ENCODE measurements at places on chromosomes 3 and 15.

DNA sequence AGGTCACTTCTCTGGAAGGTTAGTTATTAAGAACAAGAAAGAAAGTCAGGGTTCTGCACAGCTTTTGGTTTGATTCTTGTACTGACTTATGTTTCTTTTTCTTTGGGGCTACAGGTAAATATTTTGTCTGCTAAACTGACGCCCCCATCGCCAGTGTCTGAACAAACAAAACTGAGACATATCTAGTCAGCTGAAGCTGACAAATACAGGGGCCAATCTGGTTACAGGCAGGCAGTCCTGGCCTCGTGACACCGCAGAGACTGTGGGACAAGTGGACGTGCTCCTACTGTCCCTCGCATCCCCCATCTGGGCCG is 4.6 kb upstream of the RPL14 start:
- no peak for DNase-seq

DNA sequence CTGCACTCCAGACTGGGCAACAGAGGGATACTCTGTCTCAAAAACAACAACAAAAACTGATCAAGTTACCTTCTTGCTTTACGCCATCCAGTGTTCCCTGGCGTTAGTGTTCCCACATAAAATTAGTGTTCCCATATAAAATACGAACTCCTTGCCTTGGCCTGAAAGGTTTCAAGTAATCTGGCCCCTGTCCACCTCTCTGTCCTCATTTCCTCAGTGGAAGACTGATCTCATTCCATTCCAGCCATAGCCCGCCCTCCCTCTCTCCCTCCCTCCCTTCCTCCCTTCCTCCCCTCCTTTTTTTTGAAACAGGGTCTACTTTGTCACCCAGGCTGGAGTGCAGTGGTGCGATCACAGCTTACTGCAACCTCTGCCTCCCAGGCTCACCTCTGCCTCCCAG is 2.8 kb upstream of the CAND2 start:
- no peak for DNase-seq

GRCh38 chr3:34364335-34364734 is 565.9 kb downstream of the PDCD6IP start:
- DNase-seq, result peak; percentile 65

- DNase-seq, result no peak
Measured at GRCh38 chr3:5197022-5197421, 9.5 kb downstream of the EDEM1 start.

GRCh38 chr15:92494806-92495336 is 101.2 kb downstream of the ST8SIA2 start:
- no peak for DNase-seq

GRCh38 chr15:71109130-71109529 is 6.1 kb upstream of the THSD4 start:
- DNase-seq, result no peak

- no peak for DNase-seq
Measured at GRCh38 chr15:81411969-81412633, 38.1 kb upstream of the TMC3 start.

DNA sequence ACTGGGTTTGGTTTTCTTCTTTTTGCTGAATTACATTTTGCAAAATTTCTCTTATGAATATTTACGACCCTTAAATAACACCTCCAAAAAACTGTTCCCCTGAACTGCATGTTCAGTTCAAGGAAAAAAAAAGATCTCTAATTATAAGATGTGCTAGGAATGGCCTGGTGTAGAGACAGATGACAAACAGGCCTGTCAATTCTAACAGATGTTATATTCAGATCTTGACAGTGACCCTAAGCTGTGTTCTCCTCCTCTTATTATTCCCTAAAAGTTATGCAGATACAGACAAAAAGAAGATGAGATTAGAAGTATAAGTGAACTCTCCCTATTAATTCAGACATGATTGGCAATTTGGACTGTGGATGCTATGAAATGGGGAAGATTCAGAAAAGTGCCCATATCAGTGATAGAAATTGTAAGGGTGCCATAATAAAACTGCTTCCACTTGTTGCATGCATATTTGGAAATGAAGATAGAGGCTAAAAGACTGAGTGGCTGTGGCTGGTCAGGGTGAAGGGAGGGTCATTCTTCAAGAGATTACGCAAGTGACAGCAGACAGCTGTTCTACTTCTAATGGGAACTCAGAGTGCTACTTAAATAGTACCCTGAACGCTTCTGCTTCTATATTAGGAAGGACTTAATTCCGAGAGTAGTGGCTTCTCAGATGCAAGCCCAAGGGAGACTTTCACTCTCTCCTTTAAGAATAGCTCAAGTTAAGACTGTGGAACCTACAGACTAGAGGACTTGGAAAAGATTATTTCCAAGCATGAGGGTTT is 75.5 kb downstream of the ADAMTS9 start:
- no peak for DNase-seq

- DNase-seq, result no peak
Measured at GRCh38 chr3:15409774-15410173, 17.6 kb downstream of the METTL6 start.

DNA sequence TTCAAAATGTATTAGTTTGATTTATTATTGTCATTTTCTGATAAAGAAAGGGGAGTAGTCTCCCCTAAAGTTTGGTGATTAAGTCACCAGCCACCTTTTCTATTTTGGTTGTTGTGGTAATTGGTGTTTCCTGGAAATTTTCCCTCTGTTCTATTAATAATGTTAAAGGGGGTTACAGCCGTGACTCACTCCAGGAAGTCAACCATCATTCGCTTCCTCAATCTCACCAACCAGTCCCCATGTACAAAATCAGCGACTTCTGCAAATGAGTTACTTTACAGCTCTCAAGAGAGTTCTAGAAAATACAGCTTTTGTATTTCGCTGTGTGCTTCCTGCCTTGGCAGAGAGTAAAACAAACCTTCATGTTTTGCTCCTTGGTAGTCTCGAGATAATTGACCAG is 285.1 kb downstream of the LPP start:
- no peak for DNase-seq

GRCh38 chr3:130648293-130648692 is 98.3 kb downstream of the PIK3R4 start:
- DNase-seq, result no peak

DNA sequence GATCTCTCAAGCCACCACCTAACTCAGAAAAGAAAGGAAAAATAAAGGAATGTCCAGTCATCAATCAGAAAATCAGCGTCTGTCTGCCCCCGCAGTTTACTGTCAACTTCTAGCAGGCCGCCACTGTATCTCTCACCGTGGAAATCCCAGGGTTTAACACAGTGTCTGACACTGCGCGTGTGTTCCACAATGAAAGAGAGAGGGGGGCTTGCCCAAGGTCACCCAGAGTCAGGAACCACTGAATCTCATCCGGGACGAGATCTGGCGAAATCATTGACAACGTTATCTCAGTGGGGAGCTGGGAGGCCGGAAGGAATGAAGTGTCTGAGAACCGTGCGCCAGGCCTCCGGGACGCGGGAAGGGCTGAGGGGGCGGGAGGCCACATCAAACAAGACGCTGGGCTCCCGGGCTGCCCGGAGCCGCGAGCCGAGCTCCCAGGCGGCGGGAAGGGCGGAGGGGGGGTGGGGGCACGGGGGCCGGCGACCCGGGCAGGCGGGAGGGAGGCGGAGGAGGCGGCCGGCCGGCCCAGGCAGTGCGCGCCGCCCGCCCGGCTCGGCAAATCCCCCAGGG is 2.2 kb upstream of the HES1 start:
- peak; percentile 38 for DNase-seq

DNA sequence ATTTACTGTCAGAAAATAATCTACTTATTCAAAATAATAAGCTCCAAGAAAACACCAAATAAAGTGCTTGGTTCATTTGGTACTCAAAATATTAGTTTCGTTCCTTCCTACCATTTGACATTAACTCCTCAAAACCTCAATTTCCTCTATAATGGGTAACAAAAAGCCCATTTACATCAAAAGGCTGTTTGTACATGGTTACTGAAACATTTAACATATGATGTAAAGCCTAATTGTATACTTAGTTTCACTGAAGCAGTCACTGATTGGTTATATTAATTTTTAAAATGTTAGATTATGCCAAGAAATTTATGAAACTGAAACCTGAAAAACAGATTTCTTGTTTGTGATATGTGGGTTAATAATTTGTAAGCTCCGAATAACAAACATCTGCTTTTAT is 14.7 kb downstream of the XRN1 start:
- DNase-seq, result no peak

GRCh38 chr15:97972366-97972765 is 11.9 kb downstream of the ARRDC4 start:
- DNase-seq, result no peak

- no peak for DNase-seq
Measured at GRCh38 chr15:44158111-44158510, 37.0 kb downstream of the FRMD5 start.

DNA sequence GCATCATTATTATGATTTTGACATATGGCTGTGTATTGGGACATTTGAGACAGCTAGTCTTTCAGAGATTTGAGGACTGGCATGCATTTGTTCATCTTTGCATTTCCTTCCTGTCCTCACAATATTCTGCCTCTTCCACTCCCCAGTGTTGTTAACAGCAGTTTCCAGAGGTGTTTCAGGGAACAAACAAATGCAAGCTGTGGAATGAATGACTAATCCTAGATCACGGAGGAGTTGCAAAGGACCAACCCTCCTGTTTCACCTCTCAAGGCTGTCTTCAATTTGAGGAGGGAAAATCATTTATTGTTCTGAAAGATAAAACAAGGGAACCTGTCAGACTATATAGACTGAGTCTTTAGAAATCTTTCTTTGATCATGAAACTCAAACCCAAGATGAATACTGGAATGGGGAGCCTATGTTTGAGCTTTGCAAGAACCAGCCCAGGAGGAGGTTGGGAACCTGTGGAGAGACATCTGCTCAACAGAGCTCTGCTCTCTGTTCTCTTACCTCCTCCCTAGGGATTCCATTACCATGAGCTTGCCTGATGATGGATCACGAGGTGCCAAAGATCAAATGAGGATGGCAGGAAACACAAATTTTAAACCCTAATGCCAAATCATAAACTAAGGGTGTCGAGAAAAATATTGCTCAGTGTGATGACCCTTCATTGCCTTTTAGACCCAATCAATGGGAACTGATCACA is 68.5 kb downstream of the SLC7A14 start:
- DNase-seq, result no peak

DNA sequence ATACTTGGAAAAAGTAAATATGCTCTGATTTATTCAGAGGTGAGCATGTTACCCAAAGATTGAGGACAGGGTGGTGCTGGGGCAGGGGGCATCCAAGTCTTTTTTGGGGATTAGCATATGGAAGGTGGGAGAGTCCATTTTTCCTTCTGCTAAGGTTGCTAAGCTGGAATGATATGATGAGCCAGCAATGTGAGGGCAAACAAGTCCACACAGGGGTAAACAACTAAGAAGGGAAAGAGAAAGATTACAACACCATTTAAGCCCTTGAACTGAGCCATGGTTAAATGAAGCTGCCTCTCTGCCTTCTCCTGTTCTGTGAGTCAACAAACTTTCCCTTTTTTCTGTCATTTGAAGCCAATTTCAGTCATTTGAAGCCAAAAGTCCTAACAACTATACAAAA is 89.0 kb downstream of the RPL22L1 start:
- no peak for DNase-seq

DNA sequence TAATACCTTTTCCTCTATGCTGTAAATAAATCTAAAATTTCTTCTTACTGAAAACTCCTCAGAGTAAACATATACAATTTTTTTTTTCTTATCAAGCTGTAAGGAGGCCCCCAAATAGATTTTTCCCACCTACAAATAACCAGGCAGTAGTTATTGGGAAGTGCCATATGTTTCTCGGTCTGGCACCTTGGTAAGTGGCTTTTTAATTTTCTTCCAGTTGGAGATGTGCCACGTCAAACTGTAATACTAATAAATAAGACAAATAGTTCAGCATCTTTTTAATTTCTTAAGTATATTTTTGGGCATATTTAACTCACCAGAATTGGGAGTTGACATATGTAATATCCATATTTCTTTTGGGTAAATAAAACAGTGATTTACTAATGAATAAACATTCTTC is 346.3 kb downstream of the DIPK2A start:
- DNase-seq, result no peak

DNA sequence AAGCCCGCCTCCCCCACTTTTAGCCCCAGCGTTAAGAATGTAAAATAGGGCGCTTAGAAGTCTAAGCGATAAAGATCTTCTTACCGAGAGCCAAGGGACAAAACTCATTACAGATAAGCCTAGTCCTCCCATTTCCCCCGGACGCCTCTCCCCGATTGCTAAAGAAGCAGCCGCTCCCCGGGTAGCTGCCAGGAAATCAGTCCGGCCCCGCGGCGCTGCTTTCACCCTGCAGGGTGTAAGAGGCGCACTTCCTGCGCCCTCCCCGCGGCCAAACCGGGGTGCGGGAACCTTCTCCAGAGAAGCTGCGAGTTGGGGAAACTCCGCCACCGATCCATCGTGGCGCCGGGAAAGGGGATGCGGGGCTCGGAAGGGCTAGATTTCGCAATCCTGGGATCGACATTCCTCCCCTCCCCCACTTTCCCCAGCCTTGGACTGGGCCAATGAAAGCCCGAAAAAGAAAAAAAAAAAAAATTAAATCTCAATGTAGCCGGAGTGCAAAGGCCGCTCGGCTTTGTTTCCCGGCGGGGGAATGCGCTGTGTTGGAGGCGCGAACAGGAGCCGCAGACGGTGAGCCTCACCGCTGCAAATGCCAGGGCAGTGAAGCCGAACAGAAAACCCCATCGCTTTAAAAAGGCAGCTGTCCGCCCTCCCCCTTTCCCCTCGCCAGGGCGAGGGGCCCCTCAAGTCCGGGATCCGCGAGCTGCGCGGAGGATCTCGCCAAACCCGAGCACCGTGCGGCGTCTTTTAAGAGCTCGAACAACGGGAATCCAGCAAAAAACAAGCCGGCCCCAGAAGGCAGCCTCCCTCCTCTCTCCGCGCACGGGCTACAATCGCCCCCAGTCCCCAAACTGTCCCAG is 626 bp upstream of the PTPRG start:
- DNase-seq, result peak; percentile 67

DNA sequence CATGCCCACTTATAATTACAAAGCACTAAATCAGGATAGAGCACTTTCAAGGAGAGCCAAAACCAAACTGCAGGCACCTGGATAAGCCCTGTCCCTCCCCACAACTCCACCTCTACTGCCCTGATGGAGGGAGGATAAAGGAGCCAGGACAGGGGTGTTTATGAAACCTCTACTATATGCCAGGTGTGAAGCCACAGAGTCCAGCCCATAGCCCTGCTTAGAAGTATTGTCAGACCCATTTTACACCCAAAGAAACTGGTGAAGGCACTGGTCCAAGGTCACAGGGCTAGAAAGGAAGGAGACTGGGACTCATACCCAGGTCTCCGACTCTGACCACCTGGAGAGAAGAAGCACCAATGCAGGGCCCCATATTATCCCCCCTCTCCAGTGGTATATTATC is 48.7 kb downstream of the SH3BP5 start:
- no peak for DNase-seq

DNA sequence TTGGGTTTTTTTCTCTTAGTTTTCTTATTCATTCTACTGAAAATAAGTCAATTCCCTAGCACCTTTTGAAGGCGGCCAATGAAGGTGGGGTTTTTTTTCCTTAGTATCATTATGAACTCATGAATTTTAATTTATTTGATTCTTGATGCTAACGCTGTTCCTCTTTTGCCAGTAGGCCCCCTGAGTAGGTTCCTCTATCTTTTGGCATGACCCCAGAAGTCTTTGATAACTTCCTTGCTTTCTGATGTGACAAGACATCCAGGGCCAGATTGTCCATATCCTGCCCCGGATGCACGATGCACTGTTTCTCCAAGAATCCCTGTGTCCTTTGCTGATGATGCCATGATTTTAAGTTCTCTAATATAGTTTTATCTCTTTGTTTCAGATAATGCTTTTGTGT is 20.6 kb downstream of the LRRK1 start:
- DNase-seq, result no peak

GRCh38 chr3:98778852-98779413 is 15.8 kb downstream of the ST3GAL6 start:
- DNase-seq, result peak; percentile 74

All from RCC 7860 (cell line).